ENCODE measurements at places on chromosomes 7 and 10.
A peak's percentile ranks its signal among the peaks of the same experiment; 100 is the strongest.

GRCh38 chr7:100582041-100582579 lies 3.8 kb downstream of the LRCH4 start:
- DNase-seq, result no peak

- DNase-seq, result no peak
These were observed 70.4 kb downstream of the ZNRF2 start for GRCh38 chr7:30354791-30355190.

GRCh38 chr7:146002431-146003078 lies 114.0 kb upstream of the CNTNAP2 start:
- DNase-seq, result no peak

DNA sequence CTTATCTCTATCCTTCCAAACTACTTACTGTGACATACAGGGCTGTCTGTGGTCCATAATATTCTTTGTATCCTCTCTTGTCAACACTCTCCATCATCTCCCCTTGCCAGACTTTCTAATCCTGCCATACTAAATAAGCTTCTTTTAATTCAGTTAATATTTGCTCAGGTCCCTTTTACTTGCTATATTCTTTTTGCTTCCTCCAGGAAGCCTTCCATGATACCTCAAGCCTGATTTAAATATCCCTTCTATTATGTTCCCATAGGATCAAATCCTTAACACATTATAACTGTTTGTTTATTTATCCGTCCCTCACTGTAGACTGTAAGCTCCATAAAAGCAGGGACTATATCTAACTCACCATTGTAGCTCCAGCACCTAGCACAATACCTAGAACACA lies 7.2 kb upstream of the PPP3CB start:
- no peak for DNase-seq

- peak; percentile 0 for DNase-seq
These were observed 99.1 kb downstream of the ZNF680 start for GRCh38 chr7:64463636-64464375.

- no peak for DNase-seq
These were observed 1.6 kb upstream of the CDK13 start for GRCh38 chr7:39948375-39948955.

DNA sequence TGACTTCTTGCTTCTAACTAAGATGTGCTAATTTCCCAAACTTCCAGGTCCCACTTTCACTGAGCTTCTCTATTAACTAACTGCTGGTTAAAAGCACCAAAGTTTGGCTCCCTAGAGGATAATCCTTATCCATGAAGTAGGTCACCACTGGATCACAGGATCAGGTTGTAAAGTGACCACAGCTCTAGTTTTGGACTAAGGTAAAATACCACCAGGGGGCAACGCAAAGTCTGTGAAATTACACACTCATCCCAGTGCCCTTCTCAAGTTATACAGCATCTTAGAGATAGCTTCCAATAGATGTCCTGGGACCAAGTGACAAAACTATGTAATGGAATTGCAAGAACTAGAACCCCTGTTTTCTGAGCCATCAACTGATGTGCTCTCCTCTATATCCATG lies 116.4 kb upstream of the ASAH2 start:
- no peak for DNase-seq

DNA sequence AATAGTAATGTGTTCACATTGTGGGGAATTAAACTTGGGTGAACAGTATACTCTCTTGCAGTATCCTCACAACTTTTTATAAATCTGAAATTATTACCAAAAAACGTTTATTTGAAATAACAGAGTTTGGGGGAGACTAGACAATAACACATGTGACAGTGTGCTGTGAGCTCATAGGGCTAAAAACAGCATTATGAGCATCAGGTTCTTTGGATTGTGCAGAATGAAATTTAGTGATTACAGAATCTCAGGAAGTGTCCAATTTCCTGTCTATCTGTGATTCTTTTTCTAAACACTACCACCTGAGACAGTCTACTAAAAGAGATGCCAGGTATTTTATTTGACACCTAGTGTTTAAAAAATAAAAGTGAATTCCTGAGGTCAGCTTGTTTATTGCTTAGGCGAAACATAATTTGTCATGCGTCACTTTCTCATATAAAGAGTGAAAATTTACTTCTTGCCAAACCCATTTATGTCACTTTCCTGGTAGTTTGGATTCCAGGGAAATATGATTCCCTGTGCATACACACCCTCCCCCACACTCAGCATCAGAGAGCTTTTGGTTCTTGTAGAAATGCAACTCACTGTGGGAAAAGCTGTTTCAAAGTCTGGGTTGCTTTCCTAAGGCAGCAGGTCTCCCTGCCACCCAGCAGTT lies 71.2 kb downstream of the AOAH start:
- no peak for DNase-seq

- no peak for DNase-seq
These were observed at the start of gene FFAR4 for GRCh38 chr10:93566435-93567276. Gene FFAR4, plus strand, starts transcription at chr10:93566665. Its CDS starts 56 bp downstream, at chr10:93566721.

- no peak for DNase-seq
These were observed at the start of gene ADIRF for GRCh38 chr10:86968271-86968993. Gene ADIRF, plus strand, starts transcription at chr10:86968482. Its CDS starts 63 bp downstream, at chr10:86968545.

DNA sequence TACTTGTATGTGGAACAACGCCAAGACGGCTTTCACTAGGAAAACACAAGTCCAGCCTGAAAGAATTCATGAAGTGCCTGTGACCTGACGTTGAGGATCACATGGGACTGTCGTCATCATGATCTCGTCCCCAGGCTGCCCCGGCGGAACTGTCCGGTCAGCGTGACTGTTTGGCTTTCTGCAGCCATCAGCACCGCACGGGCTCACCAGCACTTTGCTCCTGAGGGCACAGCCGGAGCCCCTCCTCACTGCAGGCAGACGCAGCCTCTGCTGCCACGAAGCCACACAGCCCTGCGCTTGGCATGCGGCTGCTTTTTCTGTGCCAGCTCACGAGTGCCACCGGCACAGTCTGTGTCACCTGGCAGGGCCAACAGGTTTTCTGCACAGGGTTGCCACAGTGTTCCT lies 9.4 kb upstream of the GET4 start:
- DNase-seq, result no peak

DNA sequence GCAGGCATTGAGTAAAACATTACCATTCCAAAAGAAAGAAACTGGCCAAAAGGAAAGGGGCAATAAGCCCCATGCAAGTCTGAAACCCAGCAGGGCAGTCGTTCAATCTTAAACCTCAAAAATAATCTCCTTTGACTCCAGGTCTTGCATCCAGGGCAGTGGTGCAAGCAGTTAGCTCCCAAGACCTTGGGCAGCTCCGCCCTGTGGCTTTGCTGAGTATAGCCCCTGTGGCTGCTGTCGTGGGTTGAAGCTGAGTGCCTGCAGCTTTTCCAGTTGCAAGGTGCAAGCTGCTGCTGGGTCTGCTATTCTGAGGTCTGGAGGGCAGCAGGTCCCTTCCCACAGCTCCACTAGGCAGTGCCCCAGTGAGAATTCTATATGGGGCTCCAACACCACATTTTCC lies 580.1 kb upstream of the AUTS2 start:
- no peak for DNase-seq

GRCh38 chr10:120541984-120542383 lies 85.0 kb downstream of the PLPP4 start:
- no peak for DNase-seq

DNA sequence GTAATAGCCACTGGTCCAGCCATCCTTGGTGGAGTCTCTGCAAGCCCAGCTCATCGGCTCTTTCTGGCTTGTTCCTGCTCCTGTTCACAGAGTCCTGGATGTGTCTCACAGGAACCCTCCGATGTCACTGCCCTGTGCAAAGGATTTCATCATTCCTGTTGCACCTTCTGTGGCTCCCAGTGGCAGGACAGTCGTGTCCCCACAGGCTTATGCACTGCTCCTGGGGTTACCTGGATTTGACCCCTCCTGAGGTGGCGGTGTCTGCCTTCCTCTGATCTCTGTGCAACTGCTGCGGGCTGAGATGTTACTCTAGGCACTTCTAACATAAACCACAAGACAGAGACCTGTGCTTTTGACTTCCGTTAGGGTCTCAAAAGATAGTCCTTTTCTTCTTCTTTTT lies 30.6 kb downstream of the APBB1IP start:
- no peak for DNase-seq

DNA sequence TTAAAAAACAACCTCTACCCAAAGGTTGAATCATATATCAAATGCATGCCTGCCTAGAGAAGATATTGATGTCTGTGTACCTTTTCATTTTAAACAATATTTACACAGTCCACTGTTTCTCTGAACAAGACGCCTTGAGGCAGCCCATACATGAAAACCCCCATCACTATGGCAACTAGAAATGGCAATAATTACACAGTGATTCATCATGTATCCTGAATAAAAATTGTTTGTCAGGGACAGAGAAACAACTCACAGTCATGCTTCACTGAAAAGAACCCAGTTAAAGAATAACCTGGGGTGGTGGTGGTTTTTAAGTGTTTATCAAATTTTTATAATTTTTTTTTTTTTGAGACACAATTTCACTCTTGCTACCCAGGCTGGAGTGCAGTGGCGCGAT lies 19.7 kb downstream of the DNAJC12 start:
- no peak for DNase-seq

DNA sequence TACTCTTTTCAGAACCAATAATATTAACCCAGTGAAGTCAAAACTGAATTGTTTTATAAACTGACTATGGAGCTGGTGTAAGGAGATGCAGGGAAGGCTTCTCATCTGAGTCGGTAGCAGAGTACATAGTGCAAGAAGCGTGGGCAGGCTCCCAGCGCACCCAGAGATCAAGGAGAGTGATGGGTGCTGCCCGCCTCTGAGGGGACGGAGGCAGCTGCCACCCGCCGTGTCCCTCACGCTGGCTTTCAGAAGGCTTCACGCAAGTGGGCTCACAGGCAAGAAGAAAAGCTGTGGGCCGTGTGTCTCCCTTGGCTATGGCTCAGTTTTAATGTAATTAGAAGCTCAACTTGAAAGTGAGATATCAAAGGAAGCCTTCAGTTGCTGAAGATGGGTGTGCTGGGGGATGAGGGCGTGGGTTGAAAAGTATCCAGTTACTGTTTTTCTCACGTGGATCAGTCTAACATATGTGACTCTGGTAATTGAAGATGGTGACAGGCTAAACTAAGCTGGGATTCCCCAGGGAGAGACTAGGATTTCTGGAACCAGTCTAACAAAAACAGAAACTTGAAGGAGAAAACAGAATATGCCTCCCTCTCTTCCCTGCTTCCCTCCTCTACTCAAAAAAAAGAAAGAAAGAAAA lies 159.9 kb downstream of the MGMT start:
- no peak for DNase-seq

DNA sequence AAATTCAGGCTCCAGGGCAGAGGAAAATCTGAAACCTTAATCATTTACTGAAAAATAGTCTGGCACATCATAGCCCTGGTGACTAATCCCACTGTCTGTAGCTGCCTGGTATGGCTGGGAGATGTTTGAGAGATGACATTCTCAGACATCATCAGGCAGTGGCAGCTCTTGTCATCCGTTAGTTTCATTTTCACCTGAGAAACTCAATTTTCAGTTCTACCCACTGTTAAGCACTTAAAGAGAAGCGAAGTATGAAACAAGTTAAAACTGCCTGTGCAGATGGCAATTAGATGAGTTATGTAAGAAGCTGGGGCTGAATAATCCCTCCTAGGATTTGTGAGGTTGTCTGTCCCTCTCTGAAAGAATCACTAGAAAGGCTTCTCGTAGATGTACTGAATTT lies 150.2 kb downstream of the NSUN6 start:
- DNase-seq, result no peak

GRCh38 chr10:111873621-111874135 lies 309.9 kb downstream of the GPAM start:
- no peak for DNase-seq

DNA sequence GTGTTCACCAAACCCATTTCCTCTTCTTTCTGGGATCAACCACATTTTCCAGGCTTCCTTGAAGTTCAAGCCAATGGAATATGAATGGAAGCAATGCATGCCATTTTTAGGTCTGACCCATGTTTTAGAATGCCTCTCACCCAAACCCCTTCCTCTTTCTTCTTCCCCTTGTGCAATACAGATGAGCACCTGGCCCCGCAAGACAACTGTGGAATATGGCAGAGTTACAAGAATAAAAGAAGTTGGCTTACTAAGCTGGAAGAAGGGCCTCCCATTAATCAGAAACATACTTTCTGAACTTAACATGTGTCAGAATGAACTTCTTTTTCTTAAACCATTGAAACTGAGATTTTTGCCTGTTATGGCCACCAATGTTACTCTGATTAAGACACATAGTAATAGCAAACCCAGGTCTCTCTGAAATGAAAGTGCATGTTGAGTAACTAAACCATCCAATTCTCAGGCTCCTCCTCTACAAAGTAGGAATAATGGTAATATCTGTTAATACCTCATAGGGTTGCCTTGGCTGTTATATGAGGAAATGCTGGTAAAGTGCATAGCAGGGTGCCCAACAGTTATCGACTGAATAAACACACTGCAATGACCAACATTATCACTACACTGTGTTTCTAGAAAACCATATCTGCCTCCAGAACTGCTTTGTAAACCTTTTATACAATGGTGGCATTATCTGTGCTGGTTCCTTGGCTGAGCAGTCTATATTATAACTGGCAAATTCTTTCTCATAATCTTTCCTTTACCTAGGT lies 382.2 kb upstream of the NRP1 start:
- DNase-seq, result no peak

- DNase-seq, result no peak
These were observed 88.3 kb upstream of the ANTXRL start for GRCh38 chr10:46198516-46198915.

DNA sequence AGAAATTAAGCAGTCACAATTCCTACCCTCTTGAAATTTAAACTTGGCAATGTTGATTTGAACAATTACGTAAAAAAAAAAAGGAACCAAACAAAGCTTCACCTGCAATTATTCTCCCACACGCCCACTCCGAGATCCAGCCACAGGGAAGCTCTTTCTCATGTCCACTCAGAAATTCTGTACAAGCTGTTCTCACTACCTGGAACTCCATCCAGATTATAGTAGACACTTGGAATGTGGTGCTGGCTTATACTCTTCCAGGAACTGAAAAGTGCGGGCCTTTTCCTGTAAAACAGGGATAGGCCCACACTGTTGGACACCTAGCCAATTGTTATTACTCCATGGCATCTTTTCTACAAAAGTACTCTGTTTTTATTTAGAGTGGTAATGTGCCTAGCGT lies 20.3 kb upstream of the TOMM7 start:
- no peak for DNase-seq

GRCh38 chr10:81959016-81959415 lies 84.0 kb downstream of the NRG3 start:
- no peak for DNase-seq

- no peak for DNase-seq
These were observed 27.2 kb downstream of the SCD start for GRCh38 chr10:100374200-100374655.
